ENCODE measurements at places on chromosomes 5 and 9.

GRCh38 chr5:51829691-51830090 lies 446.4 kb downstream of the ISL1 start:
- no peak for DNase-seq

DNA sequence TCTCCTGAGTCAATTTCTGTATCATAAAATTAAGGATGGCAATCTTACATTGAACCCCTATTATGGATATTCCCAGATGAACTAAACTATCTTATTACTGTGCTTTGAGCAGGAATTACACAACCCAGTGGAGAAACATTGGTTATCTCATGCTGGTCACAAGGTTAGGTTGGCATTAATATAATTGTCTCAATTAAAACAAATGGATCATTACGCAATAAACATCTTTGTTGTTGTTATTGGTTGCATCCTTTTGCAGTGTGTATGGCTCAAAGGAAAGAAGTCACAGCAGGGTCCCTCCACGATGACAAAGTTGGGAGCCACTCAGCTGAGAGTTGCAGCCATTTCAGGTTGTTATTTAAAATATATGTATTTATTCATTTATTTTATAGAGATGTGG lies 297.0 kb upstream of the KLF4 start:
- DNase-seq, result no peak

DNA sequence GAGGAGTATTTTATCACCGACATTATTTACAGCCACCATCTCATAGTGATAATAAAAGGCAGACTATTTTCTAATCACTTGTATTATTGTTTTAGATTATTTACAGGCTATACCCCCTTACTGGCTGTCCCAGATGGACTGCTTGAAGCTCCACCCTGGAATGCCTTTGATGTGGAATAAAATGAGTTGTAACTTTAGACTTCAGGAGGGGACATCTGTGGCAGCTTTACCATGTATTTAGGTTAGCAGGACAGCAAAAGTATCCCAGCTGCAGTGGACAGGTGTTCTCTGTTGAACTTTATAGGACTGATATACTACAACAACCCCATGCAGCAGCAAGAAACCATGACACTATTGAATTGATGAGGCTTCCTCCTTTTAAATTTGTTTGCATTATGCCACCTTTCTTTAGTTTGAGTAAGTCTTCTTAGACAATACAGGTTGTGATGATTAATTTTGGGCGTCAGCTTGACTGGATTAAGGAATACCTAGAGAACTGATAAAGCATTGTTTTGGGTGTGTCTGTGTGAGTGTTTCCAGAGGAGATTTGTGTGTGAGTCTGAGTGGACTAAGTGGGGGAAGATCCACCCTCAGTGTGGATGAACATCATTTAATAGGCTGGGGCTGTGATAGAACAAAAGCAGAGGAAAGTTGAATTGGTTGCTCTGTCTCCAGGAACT lies 29.2 kb upstream of the C9orf57 start:
- DNase-seq, result no peak

GRCh38 chr5:43121913-43122484 lies 1.3 kb downstream of the ZNF131 start:
- DNase-seq, result no peak

GRCh38 chr9:130543368-130543767 lies 36.0 kb upstream of the FUBP3 start:
- DNase-seq, result no peak

- no peak for DNase-seq
These were observed 132.6 kb downstream of the XRCC4 start for GRCh38 chr5:83209963-83210362.

GRCh38 chr5:1734271-1734907 lies 65.2 kb downstream of the MRPL36 start:
- DNase-seq, result no peak

GRCh38 chr9:113690055-113690740 lies 185.9 kb upstream of the ZNF618 start:
- no peak for DNase-seq
